ENCODE measurements at places on chromosomes 5 and 9. TPM values are rescaled to one million over a fixed set of nuclear protein-coding genes. Genes with fewer than 3 reads are reported as not detected.

GLDC gene
- polyA plus RNA-seq = 11.4 TPM

FGD3 gene
- 8.3 TPM for polyA plus RNA-seq

IL4 gene
- polyA plus RNA-seq = not detected

MAST4 gene
- polyA plus RNA-seq = 2.3 TPM

VLDLR gene
- 62.4 TPM for polyA plus RNA-seq

Measured in neural cell (in vitro differentiated cells).